ENCODE measurements at places on chromosomes 13 and 19.
A peak's percentile ranks its signal among the peaks of the same experiment; 100 is the strongest.

- DNase-seq: no peak
Measured at GRCh38 chr13:57604442-57604841, 27.1 kb upstream of the PCDH17 start.

- DNase-seq: no peak
Measured at GRCh38 chr19:3159565-3159964, 19.0 kb upstream of the S1PR4 start.

DNA sequence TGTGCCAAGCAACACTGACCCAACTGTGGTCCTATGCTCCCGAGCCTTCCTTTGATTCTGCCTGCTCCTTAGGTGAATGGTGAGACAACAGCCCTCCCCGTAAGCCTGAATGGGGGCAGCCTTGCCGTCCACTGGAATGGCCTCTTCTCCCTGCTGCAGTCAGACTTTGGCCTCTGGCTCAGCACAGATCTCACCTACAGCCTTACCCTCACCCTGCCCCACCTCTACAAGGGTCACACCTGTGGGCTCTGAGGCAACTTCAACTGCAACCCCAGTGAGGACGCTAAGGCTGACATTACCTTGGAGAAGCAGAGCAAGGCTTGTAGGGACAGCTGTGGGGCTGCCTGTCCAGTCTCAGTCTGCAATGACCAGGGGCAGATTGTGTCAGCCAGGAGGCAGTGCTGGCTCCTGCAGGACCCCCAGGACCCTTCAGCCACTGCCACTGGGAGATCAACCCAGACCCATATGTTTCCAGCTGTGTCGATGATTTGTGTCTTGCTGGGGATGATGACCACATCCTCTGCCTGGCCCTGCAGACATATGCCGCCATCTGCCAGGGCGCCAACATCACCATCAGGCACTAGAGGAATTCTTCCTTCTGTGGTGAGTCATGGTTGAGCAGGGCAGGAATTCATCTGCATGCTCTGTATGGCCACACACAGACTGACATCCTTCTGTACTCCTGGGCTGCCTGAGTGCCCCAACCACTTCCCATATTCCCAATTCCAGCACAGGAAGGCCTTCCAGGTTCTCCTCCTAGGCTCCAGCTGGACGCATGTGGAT lies 27.3 kb upstream of the FXYD3 start:
- DNase-seq: no peak

DNA sequence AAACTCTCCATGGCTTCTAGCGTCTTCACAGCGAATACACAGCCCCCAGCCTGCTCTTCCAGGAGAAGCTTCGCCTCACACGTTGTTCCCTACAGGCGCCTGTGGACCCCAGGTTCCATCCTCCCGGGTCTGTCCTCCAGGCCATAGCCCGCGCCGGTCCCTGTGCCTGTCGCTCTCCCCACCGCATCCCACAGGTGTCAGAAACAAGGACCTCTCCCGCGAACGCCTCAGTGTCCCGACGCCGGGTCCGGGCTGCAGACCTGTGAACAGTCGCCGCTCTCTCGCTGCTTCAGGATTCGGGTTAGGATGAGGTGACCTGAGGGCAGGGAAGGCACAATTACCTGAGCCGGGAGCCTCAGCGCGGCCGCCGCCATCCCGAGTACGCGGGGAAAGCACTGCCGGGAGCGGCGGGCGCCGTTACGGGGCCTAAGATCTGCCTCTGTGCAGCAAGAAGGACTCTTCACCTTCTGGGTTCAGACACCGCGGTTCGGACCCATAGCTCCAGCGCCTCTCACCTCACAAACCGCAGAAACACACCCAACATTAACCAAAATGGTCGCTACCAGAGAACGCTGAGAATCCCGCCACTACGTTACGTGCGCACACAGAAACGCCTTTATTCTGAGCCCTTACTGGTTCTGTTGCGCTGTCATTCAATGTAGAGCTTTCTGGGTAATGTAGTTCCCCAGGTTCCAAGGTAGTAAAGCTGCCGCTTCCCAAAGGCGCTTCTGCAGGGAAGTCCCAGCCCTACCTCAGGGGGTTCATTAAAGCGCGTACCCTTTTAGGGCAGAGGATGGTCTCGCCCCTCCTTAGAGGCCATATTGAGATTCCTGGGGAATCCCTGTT lies at the start of gene ZNF418:
TSS of gene ZNF418 (minus strand) at position 583 of the 846 bp plus-strand sequence. CDS start 1,580 bp downstream, outside the sequence.
- no peak for DNase-seq

DNA sequence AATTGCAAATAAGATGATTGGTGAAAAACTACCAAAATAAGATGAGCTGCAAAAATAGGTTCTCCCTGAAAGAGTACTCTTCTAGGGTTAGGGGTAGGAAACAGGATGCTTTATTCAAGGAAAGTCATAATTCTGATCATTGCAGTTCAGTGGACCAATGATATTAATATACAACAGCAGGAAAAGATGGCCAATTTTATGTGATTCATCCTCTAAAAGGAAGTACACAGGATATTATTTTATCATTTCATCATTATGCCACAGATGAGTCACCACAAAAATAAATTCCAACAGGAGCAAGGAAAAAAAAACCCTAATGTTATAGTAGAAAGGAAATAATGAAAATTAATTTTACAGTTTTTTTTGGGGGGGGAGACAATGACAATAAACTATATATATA lies 205.0 kb downstream of the NALCN start:
- DNase-seq: no peak

DNA sequence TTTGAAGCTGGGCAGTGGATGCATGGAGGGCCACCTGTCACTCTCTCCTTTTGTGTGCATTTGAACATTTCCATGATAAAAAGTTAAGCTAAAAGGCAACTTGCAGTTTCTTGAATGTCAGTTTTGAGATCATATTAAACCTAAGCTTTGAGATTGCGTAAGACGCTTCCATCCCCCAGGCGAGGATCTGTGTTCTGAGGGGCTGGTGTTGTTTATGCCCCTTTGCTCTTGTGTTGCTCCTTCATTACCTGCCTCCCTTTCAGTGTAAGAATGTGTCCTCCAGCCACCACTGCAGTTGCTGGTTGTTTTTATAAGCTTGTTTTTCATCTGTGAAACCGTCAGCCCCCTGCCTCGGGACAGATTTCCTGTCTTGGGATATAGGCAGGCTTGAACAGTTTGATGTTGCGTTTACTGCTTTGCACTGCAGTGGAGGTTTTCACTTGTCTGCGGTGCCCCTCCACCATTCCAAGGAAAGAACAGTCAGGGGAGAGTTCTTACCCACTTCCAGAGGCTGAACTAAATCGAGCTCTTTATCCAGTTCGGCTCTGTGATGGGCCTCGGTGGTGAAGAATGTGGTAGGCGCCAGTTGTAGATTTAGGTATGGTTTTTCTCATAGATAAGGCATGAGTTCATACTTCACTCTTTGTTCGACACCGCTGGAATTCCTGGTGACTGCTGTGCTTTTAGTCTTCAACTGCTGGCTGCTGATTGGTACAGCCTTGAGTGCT lies 96.8 kb downstream of the ARHGEF7 start:
- DNase-seq: no peak

GRCh38 chr19:53809518-53810186 lies 14.5 kb downstream of the NLRP12 start:
- DNase-seq: no peak

DNA sequence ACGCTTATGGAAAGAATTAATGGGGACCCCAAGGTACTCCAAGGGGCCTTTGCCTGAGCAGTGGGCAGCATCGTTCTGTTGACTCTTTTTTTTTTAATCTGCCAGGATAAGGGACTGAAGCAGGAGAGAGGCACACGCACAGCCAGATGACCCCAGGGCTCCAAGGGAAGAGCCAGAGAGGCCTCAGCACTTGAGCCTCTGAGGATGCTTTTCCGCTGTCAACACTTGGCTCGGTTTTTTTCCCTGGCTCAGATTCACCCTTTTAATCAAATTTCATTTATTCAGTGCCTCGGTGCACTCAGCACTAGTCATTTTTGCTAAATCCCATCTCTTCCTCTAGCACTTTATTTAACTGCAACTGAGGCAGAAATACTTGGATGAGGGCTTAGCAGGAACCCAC lies 226.3 kb downstream of the FGF9 start:
- no peak for DNase-seq

- no peak for DNase-seq
Measured at GRCh38 chr13:63408331-63409189, 1992.9 kb upstream of the PCDH20 start.

GRCh38 chr19:19661141-19661674 lies 2.3 kb downstream of the ATP13A1 start:
- no peak for DNase-seq

DNA sequence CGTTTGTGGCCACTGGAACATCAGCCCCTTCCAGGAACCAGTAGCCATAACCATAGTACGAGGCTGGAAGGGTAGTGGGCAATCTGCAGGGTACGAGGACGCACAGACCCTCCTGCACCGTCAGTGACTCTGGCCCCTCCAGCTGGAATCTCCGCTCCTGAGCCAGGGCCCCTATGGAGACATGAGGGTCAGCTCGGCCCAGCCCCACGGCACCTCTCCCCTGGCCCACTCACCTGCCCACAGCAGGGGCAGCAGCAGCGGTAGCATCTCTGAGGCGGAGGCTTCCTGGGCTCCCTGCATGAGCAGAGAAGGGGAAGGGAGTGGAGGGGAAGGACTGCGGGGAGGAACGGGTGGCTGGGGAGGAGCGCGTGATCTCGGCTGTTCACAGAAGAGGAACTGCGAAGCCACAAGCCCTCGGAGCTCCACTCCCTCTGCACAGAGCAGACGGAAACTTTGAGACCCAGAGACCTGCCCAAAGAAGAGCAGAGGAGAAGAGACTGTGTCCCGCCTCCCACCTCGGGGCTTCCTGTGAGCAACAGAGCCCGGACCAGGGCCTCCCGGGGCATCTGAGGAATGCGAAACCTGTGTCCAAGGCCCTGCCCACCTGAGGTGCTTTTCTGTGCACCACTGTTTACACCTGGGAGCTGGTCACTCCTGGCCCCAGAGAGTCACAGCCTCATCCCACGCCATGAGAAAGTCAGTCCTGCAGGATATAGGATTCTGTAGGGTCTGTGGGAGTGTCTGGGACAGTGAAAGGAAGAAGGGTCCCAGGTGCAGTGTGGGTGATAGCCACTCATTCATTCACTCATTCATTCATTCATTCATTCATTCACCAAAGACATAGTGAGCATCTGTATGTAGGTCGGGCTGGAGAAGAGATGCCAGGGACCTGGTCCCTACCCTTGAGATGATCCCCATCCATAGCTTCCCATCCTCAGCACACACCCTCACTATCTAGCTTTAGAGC lies at the start of gene SIGLEC6:
TSS of gene SIGLEC6 (minus strand) at position 322 of the 967 bp plus-strand sequence. CDS start at position 300, 22 bp downstream.
- no peak for DNase-seq

DNA sequence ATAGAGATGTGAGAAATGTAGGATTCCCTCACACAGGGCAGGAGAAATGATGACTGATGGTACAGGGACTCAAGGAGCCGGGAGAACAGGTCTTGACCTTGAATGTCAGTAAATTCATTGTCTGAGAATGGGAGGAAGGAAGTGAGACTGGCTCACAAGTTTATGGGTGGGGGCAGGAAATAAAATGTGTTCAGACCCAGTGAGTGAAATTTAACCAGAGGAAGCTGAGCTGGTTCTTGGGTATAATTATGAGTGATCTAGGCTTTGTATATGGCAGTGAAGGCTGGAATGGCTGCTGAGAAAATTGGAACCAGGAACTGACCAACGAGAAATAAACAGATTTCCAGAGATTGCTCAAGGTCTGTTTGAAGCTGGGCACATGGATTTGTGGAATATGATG lies 6.3 kb upstream of the IGSF23 start:
- no peak for DNase-seq

- DNase-seq: no peak
Measured at GRCh38 chr13:69458013-69458412, 649.6 kb upstream of the ATXN8OS start.

DNA sequence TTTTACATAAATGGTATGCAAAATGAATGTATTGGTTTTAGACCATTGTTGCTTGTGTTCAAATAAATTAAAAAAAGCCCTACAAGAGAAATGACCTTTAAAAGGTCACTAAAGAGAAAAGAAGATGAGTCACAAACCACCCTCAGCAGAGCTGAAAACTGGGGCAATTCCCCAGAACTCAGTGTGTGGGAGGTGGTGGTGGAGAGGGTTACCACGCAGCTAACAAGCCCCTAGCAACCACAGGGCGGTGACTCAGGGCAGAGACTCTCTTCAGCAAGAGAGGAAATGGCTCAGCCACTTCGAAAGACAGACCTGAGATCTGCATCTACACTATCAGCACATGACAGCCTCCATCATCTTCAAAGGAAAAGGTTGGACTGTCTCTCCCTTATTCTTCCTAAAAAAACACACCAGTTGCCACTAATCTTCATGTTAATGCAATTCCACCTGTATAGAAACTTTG lies 29.4 kb upstream of the NDFIP2 start:
- peak; percentile 70 for DNase-seq

DNA sequence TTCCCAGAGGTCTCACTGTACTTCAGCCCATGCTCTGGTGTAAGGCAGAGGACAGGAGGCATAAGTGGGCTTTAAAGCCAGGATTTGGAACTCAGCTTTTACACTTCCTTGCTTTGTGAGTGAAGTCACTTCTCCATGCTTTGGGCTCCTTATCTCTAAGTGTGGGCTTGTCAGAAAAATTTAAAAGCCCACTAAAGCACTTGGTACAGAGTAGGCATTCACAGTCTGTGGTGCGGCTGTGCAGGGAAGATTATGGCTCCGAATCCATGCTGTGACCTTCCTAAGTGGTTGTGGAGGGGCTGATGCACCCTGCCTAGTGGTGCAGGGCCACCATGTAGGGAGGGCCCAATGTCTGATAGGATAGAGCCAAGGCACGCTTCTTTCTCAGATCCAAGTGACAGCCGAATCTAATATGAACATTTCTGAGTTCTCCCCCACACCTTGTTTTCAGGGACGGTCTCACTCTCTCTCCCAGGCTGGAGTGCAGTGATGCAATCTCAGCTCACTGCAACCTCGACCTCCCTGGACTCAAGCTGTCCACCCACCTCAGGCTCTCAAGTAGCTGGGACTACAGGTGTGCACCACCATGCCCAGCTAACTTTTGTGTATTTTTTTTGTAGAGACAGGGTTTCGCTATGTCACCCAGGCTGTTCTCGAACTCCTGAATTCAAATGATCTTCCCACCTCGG lies 6.9 kb downstream of the TIMM29 start:
- no peak for DNase-seq

- DNase-seq: no peak
Measured at GRCh38 chr19:39596911-39597310, 5.4 kb upstream of the LGALS13 start.

GRCh38 chr19:33689138-33689746 lies 67.5 kb downstream of the CHST8 start:
- DNase-seq: no peak

DNA sequence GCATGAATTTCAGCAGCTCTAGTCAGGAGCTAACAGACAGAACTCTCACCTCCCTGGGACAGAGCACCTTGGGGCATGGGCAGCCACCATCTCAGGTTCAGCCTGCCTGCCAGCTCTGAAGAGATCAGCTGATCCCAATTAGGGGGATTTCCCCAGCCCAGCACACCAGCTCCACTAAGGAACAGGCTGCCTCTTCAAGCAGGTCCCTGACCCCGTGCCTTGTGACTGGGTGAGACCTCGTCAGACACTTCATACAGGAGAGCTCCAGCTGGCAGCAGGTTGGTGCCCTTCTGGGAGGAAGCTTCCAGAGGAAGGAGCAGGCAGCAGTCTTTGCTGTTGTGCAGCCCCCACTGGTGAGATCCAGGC lies 84.5 kb upstream of the UFM1 start:
- no peak for DNase-seq

- no peak for DNase-seq
Measured at GRCh38 chr19:55491546-55492360, 3.5 kb downstream of the SSC5D start.

GRCh38 chr13:40624383-40624782 lies 42.1 kb downstream of the FOXO1 start:
- peak; percentile 30 for DNase-seq

GRCh38 chr19:34481861-34482379 lies 362 bp downstream of the WTIP start:
- no peak for DNase-seq
